ENCODE measurements at places on chromosomes 2 and 18.
A peak's percentile ranks its signal among the peaks of the same experiment; 100 is the strongest.

DNA sequence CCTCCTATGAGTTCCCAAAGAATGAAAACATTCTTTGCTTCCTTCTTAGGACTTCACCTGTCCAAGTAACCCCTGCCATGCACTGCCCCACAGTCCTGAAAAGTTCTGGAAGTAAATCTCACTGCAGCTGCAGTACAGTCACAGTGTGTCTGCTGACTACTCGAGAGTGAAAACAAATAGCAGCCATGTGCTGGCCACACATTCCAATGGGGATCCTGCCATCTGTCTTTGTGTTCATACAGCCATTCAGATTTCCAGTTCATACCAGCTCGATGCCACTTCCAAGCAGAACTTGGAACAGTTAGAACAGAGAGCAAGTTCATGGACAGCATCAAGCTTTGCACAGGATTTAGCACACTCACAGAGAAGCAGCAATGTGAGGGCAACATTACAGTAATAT, 629.9 kb upstream of the ACVR2A start:
- DNase-seq, result no peak
- H3K4me1 ChIP-seq, result no peaks in the 10 kb centered on the region
- no peak overlapping the region for H3K27ac ChIP-seq
- no peaks in the 10 kb centered on the region for H3K27me3 ChIP-seq

DNA sequence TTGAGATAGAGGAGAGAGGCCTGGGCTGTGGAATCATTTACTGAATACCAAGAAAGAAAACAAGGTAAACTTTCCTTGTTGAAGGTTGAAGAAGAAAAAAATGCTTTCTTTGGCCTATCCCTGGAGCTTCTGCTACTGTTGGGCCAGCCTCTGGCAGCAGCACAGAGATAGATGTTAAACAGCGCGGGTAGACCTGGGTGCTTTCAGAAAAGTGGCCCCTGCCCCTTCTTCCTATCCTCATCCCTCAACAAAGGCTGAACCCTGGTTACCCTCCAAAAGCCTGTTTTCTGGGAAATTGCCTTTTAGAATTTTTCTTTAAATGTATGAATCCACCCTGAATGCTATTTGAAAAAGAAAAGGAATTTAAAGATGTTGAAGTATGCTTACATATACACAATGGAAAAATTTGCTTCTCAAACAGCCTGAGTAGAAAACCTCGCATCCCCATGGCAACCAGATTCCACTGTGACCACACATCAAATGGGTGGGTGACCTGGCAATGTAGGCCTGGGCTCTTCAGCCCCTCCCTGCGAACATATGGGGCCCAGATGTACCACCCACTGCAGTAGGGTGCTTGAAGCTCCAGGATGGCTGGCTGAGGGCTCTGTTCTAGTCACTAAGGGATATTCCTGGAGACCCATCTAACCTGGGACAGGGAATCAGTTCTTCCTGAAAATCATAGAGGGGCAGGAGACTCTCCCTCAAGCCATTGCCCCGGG, 23.4 kb upstream of the CHRNA1 start:
- no peaks in the 10 kb centered on the region for H3K27me3 ChIP-seq
- H3K4me3 ChIP-seq, result no peak overlapping the region
- H3K27ac ChIP-seq, result no peak overlapping the region
- no peak for DNase-seq
- H3K4me1 ChIP-seq, result no peaks in the 10 kb centered on the region

GRCh38 chr18:43668866-43669265, 391.6 kb upstream of the SYT4 start:
- H3K4me3 ChIP-seq, result no peak overlapping the region
- DNase-seq, result no peak
- H3K27me3 ChIP-seq, result no peaks in the 10 kb centered on the region

DNA sequence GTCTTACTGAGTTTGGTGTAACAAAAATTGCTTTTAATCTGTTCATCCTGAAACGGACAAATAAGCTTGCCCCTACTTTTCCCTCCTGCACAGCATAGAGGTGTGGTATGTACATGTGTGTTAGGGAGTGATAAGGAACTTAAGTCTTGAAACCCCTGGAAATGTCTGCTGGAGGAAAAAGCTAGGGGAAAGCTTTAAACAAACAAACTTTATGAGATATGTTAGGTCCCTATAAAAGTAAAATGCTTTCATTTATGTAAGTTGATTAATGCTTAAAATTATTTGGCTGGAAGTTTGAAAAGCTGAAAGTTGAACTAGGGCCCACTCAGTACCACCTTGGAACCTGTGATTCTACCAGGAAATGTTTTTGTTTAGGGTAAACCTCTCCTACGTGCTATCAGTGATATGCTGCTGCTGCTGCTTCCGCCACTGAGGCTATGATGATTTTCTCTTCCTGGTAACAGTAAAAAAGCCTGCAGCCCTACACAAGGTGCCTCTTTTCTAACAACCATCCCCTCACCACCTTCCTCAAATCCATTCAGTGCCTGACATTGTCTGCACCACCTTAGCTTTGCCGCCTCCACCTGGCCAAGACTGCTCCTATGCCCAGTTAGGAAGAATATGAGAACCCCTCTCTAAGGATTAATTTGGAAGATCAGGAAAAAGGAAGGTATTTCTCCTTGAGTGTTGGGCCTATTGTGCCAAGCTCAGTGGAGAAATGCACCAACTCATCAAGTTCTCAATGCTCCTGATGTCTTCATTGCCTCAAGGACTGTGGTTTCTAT, 2.5 kb upstream of the YES1 start:
- peaks cover 23% of the 10 kb centered on the region for H3K4me1 ChIP-seq
- no peak for DNase-seq
- H3K27ac ChIP-seq, result no peak overlapping the region

DNA sequence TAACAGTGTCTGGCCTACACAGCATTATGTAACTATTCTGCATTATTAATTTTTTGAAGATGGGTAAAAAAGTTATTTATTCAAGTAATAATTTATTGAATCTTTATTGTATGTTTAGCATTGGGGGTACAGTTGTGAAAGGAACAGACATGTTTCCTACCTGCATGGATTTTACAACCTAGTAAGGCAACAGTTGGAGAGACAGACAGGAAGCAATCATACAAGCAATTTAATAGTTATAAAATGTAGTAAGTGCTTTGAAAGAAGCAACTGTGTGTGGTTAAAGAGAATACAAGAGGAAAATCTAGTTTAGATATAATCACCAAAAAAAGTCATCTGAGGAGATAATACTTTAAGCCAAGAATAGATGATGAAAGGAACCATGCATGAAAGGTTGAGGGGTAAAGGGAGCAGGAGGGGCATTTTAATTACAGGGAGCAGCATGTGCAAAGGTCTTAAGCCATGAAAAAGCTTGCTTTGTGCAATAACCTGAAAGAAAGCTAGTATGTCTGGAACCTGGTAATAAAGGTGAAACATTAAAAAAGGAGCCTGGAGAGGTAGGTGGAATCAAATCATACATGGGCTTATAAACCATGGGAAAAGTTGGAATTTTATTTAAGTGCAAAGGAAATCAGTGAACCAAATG, 140.8 kb downstream of the PIK3C3 start:
- no peaks in the 10 kb centered on the region for H3K36me3 ChIP-seq
- H3K4me1 ChIP-seq, result no peaks in the 10 kb centered on the region
- no peak for DNase-seq
- no peak overlapping the region for H3K27ac ChIP-seq

DNA sequence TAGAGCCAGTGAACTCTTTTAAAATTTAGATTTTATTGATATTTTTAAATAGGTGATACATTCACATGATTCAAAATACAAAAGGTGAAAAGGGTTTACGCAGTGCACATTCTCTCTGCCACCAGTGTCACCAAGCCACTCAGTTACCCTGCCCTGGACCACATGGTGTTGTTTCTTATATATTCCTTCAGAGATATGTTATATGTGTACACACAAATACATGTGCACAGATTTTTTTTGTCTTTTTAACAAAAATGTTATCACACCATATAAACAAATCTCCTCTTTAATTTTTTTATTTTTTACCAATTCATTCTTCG, 26.2 kb downstream of the SERPINB4 start:
- H3K4me1 ChIP-seq, result no peaks in the 10 kb centered on the region
- no peak overlapping the region for H3K4me3 ChIP-seq
- H3K27me3 ChIP-seq, result no peaks in the 10 kb centered on the region
- H3K36me3 ChIP-seq, result no peaks in the 10 kb centered on the region
- no peak for DNase-seq
- H3K27ac ChIP-seq, result no peak overlapping the region

DNA sequence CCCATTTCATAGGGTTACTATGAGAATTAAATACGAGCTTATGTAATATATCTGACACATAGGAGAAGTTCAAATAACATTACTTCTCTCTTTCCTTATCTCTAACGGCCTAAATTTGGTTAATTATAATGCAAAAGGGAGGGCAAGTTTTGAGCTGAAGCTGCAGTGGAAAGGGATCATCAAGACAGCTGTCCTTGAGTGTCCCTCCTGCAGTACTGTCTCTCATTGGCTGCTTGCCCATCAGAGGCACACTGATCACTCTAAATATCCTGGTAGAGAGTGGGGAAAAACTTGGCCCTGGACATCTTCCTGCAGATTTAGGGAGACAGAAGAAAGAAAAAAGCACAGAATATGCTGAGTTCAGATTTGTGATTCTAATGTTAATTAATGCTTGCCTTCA, 186.0 kb downstream of the CAMKMT start:
- H3K27me3 ChIP-seq, result no peaks in the 10 kb centered on the region
- H3K4me3 ChIP-seq, result no peak overlapping the region
- DNase-seq, result no peak
- no peak overlapping the region for H3K27ac ChIP-seq
- no peaks in the 10 kb centered on the region for H3K4me1 ChIP-seq

DNA sequence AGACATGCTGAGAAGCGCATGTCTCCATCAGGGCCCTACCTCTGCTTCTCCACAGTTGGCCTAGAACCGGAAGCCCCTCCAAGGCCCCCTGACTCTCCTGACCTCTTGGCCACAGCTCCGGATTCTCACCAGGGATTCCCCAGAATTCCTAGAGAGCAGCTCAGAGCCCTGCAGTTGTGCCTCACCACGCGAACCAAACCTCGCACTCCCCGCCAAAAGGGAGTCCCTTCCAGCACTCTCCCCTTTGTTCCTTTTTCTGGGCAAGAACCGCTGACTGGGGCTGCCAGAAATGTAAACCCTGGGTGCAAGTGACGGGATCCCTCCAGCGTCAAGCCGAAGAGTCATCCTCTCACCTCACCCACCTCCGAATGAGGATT, 36.7 kb downstream of the AFF3 start:
- H3K4me3 ChIP-seq, result peak overlapping the region; percentile 53
- no peaks in the 10 kb centered on the region for H3K27me3 ChIP-seq
- peak overlapping the region; percentile 73 for H3K27ac ChIP-seq
- H3K4me1 ChIP-seq, result peaks cover 48% of the 10 kb centered on the region
- peaks cover 32% of the 10 kb centered on the region for H3K36me3 ChIP-seq
- DNase-seq, result peak; percentile 15

DNA sequence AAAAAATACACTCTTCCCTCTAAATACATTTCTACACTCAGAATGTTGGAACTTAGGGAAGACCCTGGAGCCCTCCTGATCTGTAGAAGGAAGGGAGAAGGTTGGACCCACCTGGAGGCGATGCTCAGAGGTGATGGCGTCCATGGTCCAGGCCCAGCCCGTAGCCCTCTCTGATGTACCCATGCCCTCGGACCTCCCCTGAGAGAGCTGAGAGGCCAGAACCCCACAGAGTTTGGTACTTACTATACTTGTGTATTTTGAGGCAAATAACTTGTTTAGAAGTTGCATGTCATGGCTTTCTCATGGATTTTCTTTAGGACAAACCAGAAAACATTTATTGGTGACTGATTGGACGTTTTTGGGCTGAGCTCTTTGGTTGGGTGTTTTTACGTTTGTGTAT, 10.5 kb downstream of the CTDP1 start:
- H3K27ac ChIP-seq, result no peak overlapping the region
- H3K4me1 ChIP-seq, result no peaks in the 10 kb centered on the region
- no peak for DNase-seq
- peaks cover under 1% of the 10 kb centered on the region for H3K36me3 ChIP-seq
- H3K4me3 ChIP-seq, result no peak overlapping the region

DNA sequence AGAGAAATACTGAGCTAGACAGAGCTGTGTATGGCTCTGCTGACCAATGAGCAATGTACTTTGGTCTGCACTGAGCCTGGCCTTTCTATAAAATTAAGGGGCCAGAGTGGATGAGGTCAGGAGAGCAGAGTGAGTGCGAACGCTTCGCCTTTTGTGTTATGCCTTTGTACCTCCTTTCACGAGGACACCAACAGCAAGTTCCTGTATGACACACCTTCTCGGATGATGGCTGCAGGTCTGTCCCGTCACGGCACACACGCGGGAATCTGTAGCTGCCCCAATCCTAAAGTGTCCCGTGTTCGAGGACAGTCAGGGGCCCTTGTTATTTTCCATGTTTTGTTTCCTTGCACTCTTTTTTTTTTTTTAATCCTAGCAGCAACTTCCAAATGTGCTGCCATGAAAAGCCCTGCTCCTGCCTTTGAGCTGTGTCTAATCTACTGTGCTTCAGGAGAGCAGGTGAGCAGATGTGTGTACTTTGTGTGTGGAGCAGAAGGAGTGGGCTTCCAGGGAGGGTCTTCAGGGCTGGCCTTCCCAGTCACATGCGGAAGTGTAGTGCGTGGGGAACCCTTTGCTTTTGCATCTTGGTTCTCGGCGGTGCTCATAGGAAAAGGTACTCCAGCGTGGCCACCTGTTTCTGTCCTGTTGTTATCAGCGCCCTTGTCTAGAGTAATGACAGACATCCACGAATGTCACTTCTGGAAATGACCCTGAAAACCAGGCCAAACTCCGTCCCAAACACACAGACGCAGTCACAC, 213.2 kb downstream of the NDUFA10 start:
- no peak for DNase-seq
- H3K4me1 ChIP-seq, result no peaks in the 10 kb centered on the region
- H3K27me3 ChIP-seq, result no peaks in the 10 kb centered on the region
- H3K4me3 ChIP-seq, result no peak overlapping the region

GRCh38 chr2:204657024-204657423, 111.7 kb downstream of the PARD3B start:
- DNase-seq, result no peak
- H3K4me1 ChIP-seq, result no peaks in the 10 kb centered on the region
- H3K27me3 ChIP-seq, result no peaks in the 10 kb centered on the region

- no peaks in the 10 kb centered on the region for H3K27me3 ChIP-seq
- H3K4me3 ChIP-seq, result no peak overlapping the region
- H3K36me3 ChIP-seq, result no peaks in the 10 kb centered on the region
- no peak overlapping the region for H3K27ac ChIP-seq
These were observed 45.2 kb upstream of the MEIS1 start for GRCh38 chr2:66389651-66390131.

DNA sequence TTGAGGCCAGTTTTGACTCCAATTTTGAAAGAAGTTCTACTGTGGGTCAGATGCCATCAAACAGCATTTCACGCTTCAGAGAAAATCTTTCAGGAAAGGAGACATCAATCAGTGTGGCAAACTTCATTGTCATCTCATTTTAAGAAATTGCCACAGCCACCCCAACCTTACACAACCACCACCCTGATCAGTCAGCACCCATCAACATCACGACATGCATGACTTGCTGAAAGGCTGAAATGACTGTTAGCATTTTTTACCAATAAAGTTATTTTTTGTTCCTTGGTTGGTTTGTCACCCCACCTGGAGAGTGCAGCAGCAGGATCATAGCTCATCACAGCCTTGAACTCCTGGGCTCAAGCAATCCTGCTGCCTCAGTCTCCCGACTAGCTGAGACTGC, 10.4 kb downstream of the DNAJC10 start:
- no peak overlapping the region for H3K27ac ChIP-seq
- H3K4me3 ChIP-seq, result no peak overlapping the region
- H3K36me3 ChIP-seq, result peaks cover 8% of the 10 kb centered on the region
- DNase-seq, result no peak
- H3K27me3 ChIP-seq, result no peaks in the 10 kb centered on the region
- H3K4me1 ChIP-seq, result no peaks in the 10 kb centered on the region

- H3K27me3 ChIP-seq, result no peaks in the 10 kb centered on the region
- no peak overlapping the region for H3K4me3 ChIP-seq
These were observed 4.2 kb upstream of the TRABD2A start for GRCh38 chr2:84885111-84885510.
